ENCODE measurements at places on chromosomes 12 and 14.

GRCh38 chr12:100468126-100468525, 5.5 kb upstream of the NR1H4 start:
- DNase-seq, result no peak

GRCh38 chr14:103593577-103593976, 30.8 kb downstream of the COA8 start:
- no peak for DNase-seq

DNA sequence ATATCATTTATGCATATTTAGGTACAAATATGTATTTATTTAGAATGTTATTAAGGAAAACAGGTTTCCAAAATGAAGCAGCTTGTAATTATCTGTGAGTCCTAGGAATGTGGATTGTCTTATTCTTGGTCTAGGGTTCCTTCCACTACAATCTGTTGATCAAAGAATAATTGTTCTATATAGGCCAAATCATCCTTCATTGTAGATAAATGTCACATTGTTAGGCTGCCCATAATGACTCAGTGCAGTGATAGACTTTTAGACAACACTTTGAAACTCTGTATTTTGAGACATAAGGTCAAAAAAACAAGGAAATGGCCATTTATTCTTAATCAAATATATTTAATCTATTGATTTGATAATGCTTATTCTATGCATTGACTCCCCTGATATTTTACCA, 283.0 kb downstream of the ACSS3 start:
- no peak for DNase-seq

DNA sequence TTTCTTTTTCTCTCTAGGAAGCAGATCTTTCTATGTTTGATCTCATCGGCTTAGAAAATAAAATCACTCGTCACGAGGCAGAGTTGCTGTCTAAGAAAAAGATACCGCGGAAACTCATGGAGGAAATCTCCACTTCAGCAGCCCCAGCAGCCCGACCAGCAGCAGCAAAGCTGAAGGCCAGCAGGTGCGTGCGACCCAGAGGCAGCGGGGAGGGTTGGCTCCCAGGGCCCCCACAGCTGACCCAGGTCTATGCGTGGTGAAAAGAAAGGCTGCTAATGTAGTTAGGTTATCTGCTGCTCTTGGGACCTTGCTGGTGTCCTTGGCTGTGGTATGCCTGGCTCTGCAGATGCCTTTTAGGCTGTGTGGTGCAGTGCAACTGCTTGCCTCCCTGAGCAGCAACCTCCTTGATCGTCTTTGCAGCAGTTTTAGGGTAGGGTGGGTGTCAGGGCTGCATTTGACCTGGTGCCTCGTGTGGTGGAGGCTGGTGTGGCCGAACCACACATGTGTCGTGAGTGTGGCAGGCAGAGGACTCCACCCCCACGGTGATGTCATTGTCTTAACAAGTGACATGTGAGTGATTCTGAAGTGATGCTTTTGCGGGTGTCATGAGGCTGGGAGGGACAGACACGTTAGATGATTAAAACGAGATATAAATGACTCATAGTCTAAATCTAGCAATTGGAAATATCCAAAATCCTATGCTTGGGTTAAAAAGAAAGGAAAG, 68.6 kb downstream of the EP400 start:
- DNase-seq, result no peak

DNA sequence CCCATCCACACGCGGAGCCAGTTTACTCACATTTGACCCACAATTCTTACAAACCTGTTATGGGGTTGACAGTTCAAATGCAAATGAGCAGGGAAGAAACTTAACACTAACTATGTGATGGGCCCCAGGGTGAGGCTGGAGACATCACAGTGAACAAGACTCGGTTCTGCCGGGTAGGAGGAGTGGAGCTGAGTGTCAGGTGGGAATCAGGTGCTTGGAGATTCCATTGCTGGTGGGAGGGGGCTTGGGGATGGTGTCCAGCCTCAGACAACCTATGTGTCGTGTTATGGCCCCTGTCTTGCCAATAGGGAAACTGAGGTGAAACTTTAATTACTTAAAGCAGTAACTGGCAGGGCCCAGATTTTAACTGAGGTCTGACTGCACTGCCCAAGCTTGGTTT, 41.9 kb downstream of the BEGAIN start:
- DNase-seq, result no peak

- DNase-seq, result no peak
Observed at GRCh38 chr12:67410667-67411067, 141.5 kb downstream of the CAND1 start.

GRCh38 chr14:77882098-77882497, 82.2 kb downstream of the ADCK1 start:
- DNase-seq, result no peak

All from glutamatergic neuron (in vitro differentiated cells).